ENCODE measurements at places on chromosomes 4 and X. TPM values are rescaled to one million over a fixed set of nuclear protein-coding genes. Genes with fewer than 3 reads are reported as not detected.
A peak's percentile ranks its signal among the peaks of the same experiment; 100 is the strongest.

GRCh38 chr4:69832326-69833030 is 27.5 kb downstream of the SULT1E1 start:
- DNase-seq: no peak

- DNase-seq: no peak
Observed at GRCh38 chr4:42167709-42168108, 15.3 kb upstream of the BEND4 start.

GRCh38 chrX:120213438-120214265 is 37.0 kb upstream of the ZBTB33 start:
- peak; percentile 59 for DNase-seq

DNA sequence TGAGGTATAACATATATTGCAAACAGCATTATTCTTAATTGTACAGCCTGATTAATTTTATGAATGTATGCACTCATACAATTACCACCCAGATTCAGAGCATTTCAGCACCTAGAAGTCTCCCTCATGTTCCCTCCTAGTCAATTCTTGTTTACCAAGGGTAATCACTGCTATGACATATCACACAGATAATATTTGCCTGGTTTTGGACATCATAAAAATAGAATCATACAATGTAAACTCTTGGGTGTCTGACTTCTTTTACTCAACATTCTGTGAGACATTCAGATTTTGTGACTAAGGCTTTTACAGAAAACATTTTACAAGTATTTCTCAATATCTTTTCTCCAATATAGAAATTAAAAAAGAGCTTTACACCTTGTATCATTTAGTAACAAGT is 66.9 kb downstream of the PTPN13 start:
- no peak for DNase-seq

GRCh38 chrX:146054311-146054710 is 236.7 kb downstream of the SLITRK2 start:
- DNase-seq: no peak

DNA sequence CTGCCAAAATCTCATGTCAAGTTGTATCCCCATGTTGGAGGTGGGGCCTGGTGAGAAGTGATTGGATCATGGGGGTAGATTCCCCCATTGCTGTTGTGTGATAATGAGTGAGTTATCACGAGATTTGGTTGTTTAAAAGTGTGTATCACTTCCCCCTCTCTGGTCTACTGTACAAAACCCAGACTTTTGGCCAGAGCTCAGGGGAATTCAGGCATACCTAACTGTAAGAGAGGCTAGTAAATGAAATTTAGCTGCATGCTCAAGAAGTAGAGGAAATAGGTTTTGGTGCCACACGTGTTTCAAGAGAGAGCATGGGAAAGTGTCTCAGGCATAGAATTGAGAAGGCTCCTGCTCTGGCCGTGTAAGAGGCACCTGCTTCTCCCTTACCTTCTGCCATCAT is 190.5 kb upstream of the GALNTL6 start:
- DNase-seq: no peak

DNA sequence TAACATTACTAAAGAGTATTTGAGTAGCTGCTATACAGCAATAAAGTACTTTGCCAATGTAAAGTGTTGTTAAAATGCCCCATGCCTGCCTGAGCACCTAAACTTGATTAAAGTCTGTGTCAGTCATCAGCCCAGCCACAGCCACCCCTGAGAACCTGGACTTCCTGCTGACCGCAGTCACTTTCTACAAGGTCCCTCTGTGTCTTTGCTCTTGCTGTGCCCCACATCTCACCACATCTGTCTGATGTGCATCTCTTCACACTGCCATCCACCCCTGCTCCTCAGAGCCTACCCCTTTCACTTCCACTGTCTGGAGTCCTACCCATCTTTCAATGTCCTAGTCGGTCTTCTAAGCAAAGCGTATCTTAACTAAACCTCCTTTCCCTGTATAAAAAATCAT is 25.7 kb downstream of the ALPK1 start:
- no peak for DNase-seq

DNA sequence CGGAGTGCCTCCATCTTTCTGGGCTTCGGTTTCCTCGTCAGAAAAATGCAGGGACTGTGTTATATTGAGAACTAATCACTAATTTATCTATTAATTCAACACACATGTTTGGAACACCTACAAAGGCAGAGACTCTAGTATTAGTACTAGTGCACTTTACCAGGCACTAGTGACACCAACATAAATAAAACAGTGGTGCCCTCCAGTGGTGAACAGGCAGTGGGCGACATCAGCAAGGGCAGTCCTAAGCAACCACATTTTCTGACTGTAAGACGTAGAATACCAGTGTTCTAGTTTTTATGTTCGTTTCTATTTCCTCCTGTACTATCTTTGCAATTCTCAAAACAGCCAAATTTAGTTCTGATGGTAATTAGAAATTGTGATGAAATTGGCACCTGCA is 69.1 kb upstream of the UCP1 start:
- DNase-seq: no peak

The IRS4 gene
- not detected for total RNA-seq

The RHOXF1 gene
- total RNA-seq: not detected

The PRDM8 gene
- 5.7 TPM for total RNA-seq

The SEPTIN11 gene
- 632 TPM for total RNA-seq

The TMLHE gene
- total RNA-seq: 14.2 TPM

The ZBED1 gene
- total RNA-seq: 13.6 TPM

The SH3D19 gene
- total RNA-seq: 27.2 TPM

The GNRHR gene
- total RNA-seq: not detected

The HPSE gene
- total RNA-seq: 0.28 TPM

The ADAM29 gene
- total RNA-seq: not detected
